Sigmoid colon (tissue), 7 donors: ENCODE measurements at places on chromosomes 11 and 22. TPM values are rescaled to one million over a fixed set of nuclear protein-coding genes. Genes with fewer than 3 reads are reported as not detected.

DNA sequence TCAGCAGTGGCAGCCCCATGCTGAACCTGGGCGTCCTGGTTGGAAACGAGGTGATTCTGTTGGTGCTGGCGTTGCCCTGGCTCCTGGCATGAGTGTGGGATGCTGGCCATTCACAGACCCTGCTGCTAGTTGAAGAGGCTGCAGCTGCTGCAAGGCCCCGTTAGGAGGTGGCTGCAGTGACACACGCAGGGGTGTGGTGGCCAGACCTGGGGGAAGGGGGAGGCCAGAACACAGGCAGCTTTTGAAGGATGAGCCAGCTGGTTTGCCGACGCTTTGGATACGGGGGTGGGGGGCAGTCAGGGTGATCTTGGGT lies 77.2 kb downstream of the MORC2 start:
- H3K27ac ChIP-seq, result no peak overlapping the region
- no peaks in the 10 kb centered on the region for H3K36me3 ChIP-seq
- DNase-seq, result no peak

DNA sequence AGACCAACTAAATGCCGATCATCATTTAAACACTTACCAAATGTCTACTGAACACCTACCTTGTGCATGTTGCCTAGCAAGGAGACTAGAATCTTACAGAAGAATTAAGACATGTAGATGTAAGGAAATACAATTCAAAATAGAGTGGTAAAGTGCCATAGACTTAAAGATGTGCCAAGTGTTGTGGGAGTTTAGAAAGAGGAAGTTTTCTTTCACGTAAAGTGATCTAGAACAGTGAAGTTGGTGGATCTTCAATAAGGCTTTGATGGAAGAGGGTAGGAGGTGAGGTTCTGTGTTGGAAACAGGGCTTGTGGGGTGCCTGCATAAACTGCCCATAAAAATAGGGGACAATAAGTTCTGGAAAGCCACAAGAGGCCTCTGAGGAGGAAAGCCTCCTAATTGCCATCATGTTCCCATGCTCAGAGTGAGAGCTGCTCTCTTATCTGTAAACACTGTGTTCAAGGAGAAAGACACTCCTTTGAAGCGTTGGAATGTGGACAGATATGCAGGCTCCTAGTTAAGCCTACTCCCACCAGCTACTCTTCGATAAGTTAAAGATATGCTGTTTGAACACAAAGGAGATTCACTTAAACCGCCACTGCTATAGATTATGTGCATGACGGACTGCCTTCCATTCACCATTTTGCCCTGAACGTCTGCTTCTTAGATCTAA lies 66.7 kb downstream of the HSD17B12 start:
- H3K4me3 ChIP-seq, result no peak overlapping the region
- H3K27me3 ChIP-seq, result no peaks in the 10 kb centered on the region
- no peak for DNase-seq
- H3K27ac ChIP-seq, result no peak overlapping the region

DNA sequence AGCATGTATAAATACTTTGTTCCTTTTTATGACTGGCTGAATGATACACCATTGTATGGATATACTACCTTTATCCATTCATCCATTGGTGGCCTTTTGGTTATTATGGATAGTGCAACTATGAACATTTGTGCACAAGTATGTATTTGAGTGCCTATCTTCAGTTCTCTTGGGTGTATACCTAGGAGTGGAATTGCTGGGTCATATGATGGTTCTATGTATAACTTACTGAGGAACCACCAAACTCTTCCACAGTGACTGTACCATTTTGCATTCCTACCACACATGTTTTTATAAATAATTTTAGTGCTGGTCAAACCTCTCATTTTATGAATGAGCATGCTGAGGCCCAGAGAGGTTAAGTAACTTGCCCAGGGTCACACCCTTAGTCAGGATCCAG lies 3.8 kb upstream of the PATZ1 start:
- H3K27me3 ChIP-seq, result no peaks in the 10 kb centered on the region
- H3K27ac ChIP-seq, result no peak overlapping the region
- no peaks in the 10 kb centered on the region for H3K36me3 ChIP-seq
- DNase-seq, result no peak
- H3K4me3 ChIP-seq, result no peak overlapping the region
- peaks cover 12% of the 10 kb centered on the region for H3K4me1 ChIP-seq

- H3K27me3 ChIP-seq, result peaks cover 10% of the 10 kb centered on the region
- no peak overlapping the region for H3K4me3 ChIP-seq
- no peak overlapping the region for H3K27ac ChIP-seq
- no peaks in the 10 kb centered on the region for H3K36me3 ChIP-seq
Observed at GRCh38 chr11:62931499-62932278, 10.5 kb upstream of the CHRM1 start.

- DNase-seq, result no peak
- peak overlapping the region; percentile 86 for H3K27ac ChIP-seq
- H3K36me3 ChIP-seq, result no peaks in the 10 kb centered on the region
- H3K27me3 ChIP-seq, result no peaks in the 10 kb centered on the region
- H3K4me1 ChIP-seq, result no peaks in the 10 kb centered on the region
Observed at GRCh38 chr11:62502030-62502730, 44.4 kb downstream of the AHNAK start.

DNA sequence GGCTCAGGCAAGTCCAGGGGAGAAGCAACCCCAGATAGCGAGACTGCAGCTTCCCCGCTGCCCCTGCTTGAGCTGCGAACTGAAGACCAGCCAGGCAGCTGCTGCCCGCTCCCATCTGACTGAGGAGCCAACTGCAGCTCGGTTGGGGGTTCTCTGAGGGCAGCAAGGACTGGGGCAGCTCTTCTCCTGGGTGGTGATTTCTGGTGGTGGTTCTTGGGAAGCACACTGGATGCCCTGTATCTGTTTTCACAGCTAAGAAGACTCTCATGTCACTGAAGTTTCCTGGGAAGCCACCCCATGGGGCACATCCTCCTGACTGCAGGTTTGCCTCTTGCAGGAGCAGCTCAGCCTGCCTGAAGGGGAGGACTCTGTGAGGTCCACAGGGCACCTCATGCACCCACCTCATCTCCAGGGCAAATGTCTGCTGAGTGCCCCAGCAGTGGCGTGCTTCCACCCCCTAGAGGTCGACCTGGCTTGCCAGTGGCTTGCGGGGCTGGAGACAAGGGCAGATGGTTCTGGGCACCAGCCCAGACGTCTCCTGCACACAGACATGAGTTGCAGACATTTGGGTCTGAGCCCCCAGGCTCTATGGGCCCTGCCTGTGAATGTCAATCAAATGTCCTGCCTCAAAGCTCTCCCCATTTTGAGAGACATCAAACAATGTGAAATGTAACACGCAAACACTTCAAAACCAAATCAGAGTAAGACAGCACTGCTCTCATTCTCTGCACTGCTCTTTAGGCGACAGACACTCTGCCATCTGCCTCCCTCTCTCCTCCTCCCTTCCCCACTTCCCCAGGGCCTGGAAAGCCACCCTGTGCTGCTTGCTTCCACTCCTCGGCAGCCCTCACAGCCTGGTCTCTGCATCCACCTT lies 800.9 kb downstream of the BRD1 start:
- DNase-seq, result no peak
- H3K27me3 ChIP-seq, result peaks cover 40% of the 10 kb centered on the region
- no peak overlapping the region for H3K27ac ChIP-seq
- H3K4me3 ChIP-seq, result no peak overlapping the region
- no peaks in the 10 kb centered on the region for H3K36me3 ChIP-seq

DNA sequence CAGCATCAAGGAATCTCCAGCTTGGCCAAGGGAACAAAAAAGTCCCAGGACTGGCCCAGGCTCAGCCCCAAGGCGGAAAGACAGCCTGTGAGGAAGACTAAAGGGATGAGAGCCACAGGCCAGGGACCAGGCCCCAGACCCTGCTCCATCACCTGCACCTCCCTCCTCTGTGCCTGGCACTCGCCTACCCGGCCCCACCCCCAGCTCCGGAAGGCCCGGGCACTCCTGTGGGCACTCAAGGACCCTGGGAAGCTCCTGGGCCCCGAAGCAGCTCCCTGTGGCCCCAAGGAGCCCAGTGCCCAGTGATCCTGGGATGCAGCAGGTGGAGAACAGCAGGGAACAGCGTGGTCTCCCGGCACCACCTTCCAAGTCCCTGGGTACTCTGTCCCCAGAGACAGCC lies 18.2 kb downstream of the ELFN2 start:
- no peaks in the 10 kb centered on the region for H3K36me3 ChIP-seq
- H3K4me3 ChIP-seq, result no peak overlapping the region

DNA sequence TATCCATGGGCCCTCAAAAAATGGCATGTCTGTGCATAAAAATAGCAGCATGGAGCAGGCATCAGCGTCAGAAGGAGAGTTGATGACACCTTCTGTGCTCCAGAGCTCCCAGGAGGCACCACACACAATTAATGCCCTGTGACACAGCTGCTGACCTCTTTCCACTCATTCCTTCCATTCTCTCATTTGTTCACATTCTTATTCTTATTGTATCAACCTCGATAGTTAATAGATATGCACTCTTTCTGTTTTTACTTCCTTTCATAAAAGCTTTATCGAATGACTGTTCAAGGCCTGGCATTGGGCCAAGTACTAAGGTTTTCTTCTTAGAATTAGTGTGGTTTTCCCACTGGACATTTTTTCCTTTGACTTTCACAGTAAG lies 266.0 kb upstream of the MTNR1B start:
- H3K4me1 ChIP-seq, result peaks cover 26% of the 10 kb centered on the region
- no peaks in the 10 kb centered on the region for H3K27me3 ChIP-seq
- no peaks in the 10 kb centered on the region for H3K36me3 ChIP-seq
- H3K27ac ChIP-seq, result no peak overlapping the region
- DNase-seq, result no peak

PGR gene
- 10.7 TPM for total RNA-seq
